ENCODE measurements at places on chromosomes 2 and 18. TPM values are rescaled to one million over a fixed set of nuclear protein-coding genes. Genes with fewer than 3 reads are reported as not detected.

The NAGK gene
- total RNA-seq: 54.3 TPM

The ESPNL gene
- total RNA-seq: not detected

The CCDC121 gene
- 2.6 TPM for total RNA-seq

The PPP1R1C gene
- total RNA-seq: not detected

The MC4R gene
- total RNA-seq: not detected

The MAPRE3 gene
- total RNA-seq: 0.79 TPM

The ZDBF2 gene
- 7.8 TPM for total RNA-seq

The PARD6G gene
- total RNA-seq: 20.3 TPM

The NR4A2 gene
- 0.20 TPM for total RNA-seq

The NT5C1B gene
- not detected for total RNA-seq

The MREG gene
- total RNA-seq: 0.40 TPM

The DYSF gene
- total RNA-seq: 96.5 TPM

The ACADL gene
- not detected for total RNA-seq

The IL1RL2 gene
- 0.20 TPM for total RNA-seq
